ENCODE measurements at places on chromosomes 16 and 17.
A peak's percentile ranks its signal among the peaks of the same experiment; 100 is the strongest.

GRCh38 chr17:79261355-79262072 is 186.9 kb downstream of the ENGASE start:
- DNase-seq: no peak

- DNase-seq: peak; percentile 86
These were observed 57.9 kb upstream of the MAF start for GRCh38 chr16:79658301-79659033.

GRCh38 chr16:14487579-14487978 is 142.5 kb downstream of the PARN start:
- DNase-seq: no peak

DNA sequence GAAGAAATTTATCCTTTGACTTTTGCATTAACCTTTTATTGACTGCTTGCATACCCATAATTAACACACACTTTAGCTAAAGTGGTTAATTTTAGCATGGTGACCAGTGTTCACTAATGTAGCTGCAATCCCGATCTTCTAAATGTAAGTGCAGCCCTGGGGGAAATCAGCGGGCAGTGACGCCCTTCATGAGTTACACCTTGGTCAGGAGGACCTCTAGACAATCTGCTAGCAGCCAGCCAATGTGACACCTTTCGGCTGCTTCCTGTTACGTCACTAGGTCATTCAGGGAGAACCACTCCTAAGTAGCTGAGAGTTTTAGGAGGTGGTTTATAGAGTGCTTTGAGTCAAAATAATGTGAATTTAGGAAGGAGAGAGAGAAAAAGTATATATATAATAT is 180.5 kb downstream of the IRX3 start:
- DNase-seq: peak; percentile 1

DNA sequence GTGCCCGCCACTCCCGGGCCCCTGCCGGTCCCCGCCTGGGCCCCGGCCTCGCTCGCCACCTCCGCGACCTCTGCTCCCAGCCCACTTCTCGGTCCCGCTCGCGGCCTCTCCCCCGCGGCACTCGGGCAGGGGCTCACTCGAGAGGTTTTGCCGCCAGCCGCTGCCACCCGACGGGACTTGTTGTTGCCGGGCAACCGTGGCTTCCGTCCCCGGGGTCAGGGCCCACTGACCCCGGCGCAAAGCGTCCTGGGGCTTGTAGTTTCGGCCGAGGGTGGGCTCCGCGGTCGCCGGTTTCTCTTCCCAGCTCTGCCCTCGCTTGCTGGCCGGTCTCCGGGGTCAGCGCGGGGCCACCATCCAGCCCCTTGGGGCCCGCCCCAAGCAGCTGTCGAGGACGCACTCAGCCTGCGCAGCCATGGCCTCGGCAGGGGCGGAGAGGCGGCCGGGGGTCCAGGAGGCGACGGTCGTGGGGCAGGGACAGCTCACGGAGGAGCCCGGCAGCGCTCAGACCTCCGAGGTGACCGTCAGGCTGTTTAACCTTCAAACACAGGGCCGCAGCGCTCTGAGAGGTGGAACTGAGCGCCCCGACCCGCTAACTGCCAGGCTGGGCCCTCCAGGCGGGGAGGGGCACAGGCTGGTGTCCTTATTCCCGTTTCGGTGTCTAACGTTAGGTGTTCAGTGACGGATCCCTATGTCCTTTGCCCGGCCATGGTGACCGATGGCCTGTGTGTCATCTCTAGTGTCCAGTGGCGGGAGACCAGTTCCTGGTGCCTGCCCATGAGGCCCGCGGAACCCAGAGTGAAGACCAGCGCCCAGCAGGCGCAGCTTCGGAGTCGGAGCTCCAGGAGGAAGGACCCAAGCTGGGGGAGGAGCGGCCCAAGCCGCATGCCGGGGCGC is at the start of the genes C16orf86 and ENKD1:
C16orf86 (plus strand) TSS at position 256 of the 894 bp plus-strand sequence; CDS start at position 413, 157 bp downstream.
ENKD1 (minus strand) TSS at position 192 of the 894 bp plus-strand sequence. CDS start 308 bp downstream, outside the sequence.
- DNase-seq: peak; percentile 81

GRCh38 chr17:8861495-8862181 is 5.8 kb downstream of the PIK3R6 start:
- no peak for DNase-seq

DNA sequence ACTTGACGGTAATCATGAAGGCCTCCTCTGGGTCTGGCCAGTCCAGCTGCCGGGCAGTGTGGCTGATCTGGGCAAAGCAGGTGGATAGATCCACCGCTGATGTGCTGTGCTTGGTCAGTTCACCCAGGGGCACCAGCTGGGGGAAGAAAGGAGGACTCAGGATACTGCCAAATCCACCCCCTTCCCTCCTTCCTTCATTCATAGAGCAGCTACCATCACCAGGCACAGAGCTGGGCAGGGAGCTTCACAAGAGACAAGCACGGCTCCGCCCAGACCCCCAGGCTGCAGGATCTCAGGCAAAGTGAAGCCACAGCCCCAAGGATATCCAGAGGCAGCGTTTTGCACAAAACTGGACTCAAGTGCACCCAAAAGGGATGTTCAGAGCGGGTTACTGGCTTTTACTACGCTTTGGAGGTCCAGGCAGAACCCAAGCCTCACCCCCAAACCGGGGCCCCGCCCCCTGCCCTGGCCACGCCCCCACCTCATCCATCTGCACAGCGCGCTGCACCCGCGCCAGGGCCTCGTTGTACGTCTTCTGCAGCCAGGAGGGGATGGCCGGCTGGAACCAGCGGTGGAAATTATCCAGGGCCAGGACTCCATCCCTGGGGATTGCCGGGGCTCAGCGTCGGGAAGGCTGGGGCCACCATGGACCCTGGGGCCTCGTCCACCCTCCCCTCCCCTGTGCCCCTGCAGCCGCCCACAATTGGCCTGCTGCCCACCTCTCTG is 9.1 kb downstream of the UNC13D start:
- no peak for DNase-seq

DNA sequence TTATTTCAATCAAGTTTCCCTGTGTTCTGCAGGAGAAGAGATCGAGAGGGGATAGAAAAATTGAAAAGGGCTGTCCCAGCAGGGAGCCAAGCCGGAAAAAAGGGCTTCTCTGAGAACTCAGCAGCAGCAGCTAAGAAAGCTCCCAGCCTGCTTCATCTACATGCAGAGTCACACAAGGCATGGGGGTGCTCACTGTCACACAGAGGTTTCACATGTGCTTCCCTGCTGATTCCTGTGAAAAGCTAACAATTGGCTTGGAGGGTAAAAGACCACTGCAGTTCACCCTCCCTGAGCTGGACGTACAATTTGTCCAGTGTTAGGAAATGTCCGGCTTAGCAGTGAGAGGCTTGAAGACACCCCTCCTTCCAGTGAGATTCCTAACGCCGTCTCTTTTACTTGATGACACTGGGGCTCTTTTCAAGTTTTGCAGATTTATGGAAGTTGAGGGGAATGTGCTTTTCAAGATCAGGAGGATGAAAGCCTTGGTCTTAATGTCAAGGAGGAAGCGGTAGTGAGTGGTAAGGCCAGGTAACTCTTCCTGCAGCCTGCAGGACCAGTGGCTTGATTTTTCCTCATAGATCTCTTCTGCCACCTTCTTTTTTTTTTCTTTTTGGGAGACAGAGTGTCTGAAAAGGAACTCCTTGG is 85.6 kb downstream of the WNT3 start:
- no peak for DNase-seq

- DNase-seq: no peak
These were observed 231.1 kb downstream of the CDH13 start for GRCh38 chr16:82857693-82858365.

GRCh38 chr16:25419681-25420080 is 162.0 kb upstream of the ZKSCAN2 start:
- no peak for DNase-seq

DNA sequence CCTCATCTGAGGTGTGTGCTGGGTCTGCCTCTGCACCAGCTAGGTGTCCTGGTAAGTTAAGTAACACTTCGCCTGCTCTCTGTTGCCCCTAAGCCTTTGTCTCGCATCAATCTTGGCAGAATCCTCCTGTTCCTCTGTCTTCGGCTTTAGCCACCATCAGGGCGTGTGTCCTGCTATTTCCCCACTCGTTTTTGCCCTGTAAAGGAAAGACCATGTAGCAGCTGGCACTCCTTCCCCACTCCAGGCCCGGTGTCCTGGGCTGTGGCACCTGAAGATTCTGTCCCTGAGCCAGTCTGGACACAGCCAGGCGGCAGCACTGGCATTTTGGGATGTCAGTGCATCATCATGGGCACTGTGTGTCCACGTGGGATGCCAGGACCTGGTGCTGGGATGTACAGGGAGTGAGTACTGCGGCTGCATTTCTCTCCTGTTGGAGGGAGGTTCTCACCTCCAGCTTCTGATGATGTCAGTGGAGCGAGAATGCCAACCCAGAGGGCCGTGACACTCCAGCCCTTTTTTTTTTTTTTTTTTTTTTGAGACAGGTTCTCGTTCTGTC is 26.2 kb upstream of the FOXK2 start:
- DNase-seq: peak; percentile 50

- DNase-seq: peak; percentile 82
These were observed 674 bp downstream of the TOM1L1 start for GRCh38 chr17:54901230-54901822.

DNA sequence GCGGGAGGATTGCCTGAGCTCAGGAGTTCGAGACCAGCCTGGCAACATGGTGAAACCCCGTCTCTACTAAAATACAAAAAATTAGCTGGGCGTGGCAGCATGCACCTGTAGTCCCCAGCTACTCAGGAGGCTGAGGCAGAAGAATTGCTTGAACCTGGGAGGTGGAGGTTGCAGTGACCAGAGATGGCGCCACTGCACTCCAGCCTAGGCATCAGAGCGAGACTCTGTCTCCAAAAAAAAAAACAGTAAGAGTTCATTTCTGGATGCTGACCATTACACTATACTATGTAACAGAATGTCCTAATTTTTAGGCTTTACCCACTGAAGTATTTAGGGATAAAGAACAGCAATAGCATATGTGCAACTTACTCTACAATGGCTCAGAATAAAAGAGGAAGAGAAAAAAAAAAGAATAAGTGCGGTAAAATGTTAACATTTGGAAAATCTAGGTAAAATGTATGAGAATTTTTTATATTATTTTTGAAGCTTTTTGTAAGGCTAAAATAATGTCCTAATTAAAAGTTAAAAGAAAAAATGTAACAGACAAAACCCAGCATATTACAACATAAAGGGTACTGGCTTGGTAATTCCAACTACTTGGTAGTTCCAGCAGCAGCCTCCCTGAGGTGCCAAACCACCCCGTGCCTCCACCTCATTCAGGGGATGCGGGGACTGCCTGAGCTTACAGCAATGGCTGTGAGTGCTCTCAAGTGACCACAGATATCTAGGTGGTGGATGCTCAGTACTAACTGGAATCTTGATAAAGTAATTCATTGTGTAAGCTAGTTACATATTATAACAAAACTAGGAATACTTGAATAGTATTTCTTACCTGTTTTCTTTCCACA is 10.9 kb downstream of the COPS3 start:
- no peak for DNase-seq

GRCh38 chr16:72172105-72173034 is at the start of gene PMFBP1:
Gene PMFBP1 (minus strand): TSS chr16:72172155. CDS start chr16:72171208, 947 bp downstream.
- peak; percentile 95 for DNase-seq

GRCh38 chr17:33375103-33375502 is 82.0 kb upstream of the ASIC2 start:
- DNase-seq: no peak

DNA sequence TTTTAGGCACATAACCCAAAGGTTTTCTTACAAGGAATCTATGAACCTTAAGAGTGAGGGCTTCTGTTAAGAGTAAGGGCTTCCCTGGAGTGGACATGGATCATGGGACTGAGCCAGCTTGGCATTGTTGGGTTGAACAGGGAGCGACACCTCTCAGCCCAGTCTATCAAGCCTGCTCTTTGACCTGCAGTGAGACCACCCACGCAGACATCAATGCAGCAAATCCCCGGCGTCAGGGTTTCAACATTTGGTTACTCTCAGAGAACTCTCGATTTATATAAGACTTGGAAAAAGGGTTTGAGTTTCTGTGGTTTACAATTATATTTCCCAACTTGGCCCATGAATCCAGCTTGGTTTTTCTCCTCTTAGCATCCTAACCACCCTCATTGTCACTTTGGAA is 299.9 kb downstream of the WWOX start:
- DNase-seq: no peak

DNA sequence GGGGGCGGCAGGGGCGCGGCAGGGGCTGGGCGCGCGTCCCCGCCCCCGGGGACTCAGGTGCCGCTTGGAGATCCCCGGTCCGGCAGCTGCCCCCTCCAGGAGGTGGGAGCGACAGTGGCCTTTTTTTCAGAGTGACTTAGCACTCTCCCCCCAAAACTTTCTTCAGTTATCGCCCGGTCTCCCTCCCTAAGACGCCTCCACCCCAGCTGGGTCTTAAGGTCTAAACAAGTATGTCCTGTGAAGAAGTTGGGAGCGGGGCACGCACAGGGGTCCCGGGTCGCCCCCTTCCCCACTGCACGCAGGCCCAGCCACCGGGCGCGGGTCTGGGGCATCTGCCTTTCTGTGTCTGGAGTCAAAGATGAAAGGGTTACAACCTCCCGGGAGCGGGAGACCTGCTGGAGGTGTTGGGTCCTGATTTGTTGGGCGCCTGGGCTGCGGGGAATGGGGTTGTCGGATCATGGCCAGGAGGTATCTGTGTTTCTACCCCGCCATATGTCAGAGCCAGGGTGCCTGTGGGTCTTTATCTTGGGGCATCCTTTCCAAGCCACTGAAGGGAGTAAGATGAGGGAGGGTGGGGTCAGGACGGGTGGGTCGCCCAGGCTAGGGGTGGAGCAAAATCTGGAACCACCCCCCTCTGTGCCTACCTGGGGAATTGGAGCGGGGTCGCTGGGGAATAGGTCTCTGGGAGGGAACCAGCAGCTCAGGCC is 757 bp downstream of the FMNL1 start:
- no peak for DNase-seq

- DNase-seq: no peak
These were observed 3.7 kb downstream of the NUBP2 start for GRCh38 chr16:1786242-1787055.

DNA sequence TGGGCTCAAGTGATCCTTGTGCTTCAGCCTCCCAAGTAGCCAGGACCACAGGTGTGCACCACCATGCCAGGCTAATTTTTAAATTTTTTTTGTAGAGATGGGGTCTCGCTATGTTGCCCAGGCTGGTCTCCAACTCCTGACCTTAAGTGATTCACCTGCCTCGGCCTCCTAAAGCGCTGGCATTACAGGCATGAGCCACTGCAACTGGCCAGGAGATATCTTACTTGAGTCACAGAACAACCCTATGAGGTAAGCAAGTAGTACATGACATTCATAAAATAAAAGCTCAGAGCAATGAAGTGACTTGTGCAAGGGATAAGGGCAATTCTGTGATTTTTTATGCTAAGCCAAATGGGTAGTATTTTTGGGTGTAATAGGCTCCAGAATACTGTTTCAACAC is 57.3 kb downstream of the CDC27 start:
- DNase-seq: peak; percentile 25

- peak; percentile 61 for DNase-seq
These were observed 6.9 kb downstream of the SLC12A4 start for GRCh38 chr16:67961551-67961957.

- peak; percentile 50 for DNase-seq
These were observed 790 bp downstream of the TRADD start for GRCh38 chr16:67158637-67159600.

- DNase-seq: no peak
These were observed 22.7 kb upstream of the ATP2A3 start for GRCh38 chr17:3986939-3987335.

DNA sequence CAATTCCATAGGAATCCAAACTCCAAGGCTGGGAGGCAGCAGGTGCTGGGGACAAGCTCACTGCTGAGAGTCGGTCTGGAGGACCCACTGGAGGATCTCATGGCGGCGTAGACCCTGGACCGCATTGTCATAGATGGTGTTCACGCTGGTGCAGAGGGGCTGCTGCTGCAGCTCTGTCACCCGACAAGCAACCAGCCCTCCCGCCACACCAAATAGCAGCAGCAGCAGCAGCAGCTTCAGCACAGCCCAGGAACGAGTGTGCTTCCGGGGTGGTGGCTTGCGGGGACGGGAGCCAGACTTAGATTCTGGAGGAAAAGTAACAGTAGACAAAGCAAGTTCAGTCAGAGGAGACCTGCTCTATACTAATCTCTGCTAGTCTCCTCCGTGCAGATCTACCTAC is 9.9 kb downstream of the EME1 start:
- DNase-seq: no peak

- no peak for DNase-seq
These were observed 57.8 kb downstream of the HLF start for GRCh38 chr17:55322453-55322985.
